ENCODE measurements at places on chromosomes 13 and 19.
A peak's percentile ranks its signal among the peaks of the same experiment; 100 is the strongest.

DNA sequence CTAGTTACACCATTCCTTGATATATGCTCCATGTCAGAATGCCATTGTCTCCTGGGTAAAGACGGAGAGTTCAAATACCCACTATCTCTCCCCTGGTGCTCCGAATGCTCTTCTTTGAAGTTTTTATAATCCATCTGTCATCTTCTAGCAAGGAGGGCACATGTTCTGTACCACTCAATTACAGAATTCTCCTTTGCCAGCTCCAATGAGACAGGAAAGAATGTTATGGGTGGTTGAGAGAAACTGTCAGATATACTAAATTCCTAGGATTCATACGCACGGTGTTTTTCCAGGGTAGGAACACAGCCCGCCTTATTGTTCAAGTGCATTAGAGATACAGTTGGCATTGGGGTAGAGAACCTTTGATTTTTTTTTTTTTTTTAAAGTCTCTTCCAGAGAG lies 118.0 kb upstream of the ZNF536 start:
- no peak for DNase-seq

DNA sequence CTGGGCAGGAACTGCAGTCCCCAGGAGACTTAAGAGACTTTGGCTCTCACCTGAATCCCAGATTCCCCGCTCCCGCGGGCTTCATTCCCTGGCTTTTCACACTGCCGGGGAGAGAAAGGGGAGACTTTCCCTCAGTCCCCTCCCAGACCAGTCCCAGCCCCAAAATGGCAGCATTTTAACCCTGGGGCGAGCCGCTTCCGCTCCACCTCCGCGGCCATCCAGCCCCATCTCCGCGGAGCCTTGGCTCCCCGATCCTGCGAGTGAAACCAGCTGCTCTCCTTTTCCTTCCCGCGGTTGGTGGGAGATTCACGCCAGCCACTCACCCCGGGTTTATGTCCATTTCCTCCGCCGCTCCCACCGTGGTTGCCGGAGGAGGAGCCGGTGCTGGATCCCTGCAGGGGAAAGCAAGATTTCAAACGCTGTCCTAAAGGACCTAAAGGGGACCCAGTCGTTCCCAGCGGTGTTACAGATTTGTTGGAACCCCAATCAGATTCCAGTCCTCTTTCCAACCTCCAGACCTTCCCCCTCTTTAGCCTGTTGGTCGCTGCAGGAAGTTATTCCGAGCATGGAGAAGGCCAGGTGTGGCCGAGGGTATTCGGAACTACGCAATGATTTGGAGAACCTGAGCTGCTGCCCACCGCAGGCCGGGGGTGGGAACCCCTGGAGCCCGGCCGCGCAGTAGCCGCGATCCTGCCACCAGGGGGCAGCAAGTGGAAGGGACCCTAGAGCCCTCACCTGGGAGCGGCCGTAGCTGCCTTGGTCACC lies 3.4 kb downstream of the DMKN start:
- peak; percentile 66 for DNase-seq

DNA sequence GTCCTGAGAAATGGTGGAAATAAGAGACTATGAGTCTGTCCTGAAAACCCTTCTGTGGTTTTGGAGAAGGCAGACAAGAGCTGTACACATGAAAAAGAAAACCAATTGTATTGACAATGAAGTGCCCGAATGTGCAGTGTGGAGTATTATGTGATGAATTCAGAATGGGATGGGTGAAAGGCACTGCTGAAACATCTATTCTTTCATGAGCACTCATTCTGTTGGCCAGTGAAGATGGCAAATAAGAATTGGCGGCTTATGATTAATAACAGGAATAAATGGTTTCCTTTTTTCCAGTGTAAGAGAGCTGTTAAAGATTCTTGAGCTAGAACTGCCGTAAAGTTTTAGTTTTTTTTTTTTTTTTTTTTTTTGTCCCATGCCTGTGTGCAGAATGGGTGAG lies 5.7 kb downstream of the POLR1D start:
- DNase-seq: no peak

GRCh38 chr19:54430306-54431254 lies 15.3 kb downstream of the TTYH1 start:
- DNase-seq: peak; percentile 24

DNA sequence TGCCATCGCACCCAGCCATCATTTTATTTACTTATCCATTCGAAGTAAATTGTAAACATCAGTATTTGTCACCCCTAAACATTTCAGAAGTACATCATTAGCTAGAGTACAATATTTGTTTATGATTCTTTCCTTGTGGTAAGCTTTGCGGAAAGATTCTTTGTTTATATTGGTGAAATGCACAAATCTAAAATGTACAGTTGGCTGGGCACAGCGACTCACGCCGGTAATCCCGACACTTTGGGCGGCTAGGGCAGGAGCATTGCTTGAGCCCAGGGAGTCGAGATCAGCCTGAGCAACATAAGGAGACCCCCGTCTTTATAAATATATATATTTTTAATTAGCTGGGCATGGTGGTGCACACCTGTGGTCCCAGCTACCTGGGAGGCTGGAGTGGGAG lies 10.1 kb downstream of the LGALS7B start:
- DNase-seq: no peak

- DNase-seq: no peak
These were observed 85.5 kb downstream of the CACNA1A start for GRCh38 chr19:13420780-13421179.

DNA sequence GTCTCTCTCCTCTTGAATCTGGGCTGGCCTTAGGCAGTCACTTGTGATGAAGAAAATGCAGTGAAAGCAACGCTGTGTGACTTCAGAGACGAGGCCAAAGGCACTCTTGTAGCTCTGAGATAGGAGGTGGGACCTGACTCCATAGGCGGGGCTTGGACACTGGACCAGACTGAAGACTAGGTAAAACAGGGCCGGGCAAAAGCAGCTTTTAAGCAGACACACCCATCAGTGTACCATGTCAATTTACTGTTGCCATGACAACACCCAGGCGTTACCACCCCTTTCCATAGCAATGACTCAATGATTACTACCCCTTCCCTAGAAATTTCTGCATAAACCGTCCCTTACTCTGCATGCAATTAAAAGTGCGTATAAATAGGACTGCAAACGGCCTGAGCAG lies 6.6 kb upstream of the EID2 start:
- no peak for DNase-seq

DNA sequence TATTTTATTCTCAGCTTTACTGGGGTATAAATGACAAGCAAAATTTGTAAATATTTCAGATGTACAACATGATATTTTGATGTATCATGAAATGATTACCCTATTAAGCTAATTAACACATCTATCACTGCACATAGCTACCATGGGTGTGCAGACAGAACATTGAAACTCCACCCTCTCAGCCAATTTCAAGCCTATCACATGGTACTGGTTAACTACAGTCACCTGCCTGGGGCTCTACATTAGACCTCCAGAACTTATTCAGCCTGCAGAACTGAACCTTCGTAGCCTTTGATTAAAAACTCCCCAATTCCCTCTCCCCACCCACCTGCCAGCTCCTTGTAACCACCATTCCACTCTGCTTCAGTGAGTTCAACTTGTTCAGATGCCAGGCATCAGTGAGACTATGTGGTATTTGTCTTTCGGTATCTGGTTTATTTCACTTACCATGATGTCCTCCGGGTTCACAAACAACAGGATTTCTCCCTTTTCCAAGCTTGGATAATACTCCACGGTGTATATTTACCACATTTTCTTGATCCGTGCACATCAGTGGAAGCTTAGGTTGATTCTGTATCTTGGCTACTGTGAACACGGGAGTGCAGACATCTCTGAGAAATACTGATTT lies 19.2 kb downstream of the RAB20 start:
- no peak for DNase-seq

DNA sequence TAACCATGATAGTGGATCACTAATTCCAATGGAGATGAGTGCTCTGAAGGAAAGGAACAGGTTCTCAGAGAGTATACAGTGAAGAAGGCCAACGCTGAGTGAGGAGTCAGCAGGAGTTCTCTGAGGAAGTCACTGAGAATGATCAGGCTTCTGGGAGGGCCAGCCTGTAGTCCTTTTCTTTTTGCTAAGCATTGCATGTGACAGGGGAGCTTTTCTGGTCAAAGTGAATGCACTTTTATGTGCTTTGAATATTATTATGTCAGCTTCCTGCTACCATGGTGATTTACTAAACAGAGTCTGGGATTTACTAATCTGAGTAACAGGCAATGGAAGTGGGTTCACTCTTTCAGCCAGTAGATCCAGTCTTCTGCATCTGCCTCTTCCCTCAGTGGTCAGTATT lies 81.1 kb upstream of the SERP2 start:
- DNase-seq: no peak

Data from CD4-positive, alpha-beta memory T cell (primary cell).